Stimulated activated CD4-positive, alpha-beta T cell treated with anti-CD3 and anti-CD28 coated beads, TNF-alpha, amount 100 ng/mL, for 24 hours (primary cell): ENCODE measurements at places on chromosomes 3 and 15.
A peak's percentile ranks its signal among the peaks of the same experiment; 100 is the strongest.

GRCh38 chr3:71581457-71582035 lies 2.0 kb downstream of the FOXP1 start:
- peak; percentile 7 for DNase-seq

GRCh38 chr3:114624047-114624445 lies 330.2 kb downstream of the TIGIT start:
- DNase-seq = no peak

DNA sequence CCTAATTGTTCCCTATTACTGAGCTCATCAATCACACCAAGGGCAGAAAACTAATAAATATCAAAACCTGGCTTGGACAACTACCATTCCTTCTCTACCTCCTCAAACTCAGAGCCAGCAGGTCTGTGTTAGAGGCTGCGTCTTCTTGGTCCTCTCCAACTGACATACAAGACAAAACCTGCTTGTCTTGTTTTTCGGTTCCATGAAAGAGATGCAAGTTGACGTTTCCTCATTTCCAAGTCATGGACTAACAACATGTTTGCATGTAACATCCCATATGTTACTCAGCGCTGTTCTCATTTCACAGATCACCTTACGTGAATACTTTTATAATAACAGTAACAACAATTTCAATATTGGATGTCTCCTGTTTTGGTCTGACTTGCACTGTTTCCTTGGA lies 110.9 kb downstream of the LMLN start:
- DNase-seq = no peak

- no peak for DNase-seq
Observed at GRCh38 chr3:94070341-94070911, 7.6 kb downstream of the NSUN3 start.

DNA sequence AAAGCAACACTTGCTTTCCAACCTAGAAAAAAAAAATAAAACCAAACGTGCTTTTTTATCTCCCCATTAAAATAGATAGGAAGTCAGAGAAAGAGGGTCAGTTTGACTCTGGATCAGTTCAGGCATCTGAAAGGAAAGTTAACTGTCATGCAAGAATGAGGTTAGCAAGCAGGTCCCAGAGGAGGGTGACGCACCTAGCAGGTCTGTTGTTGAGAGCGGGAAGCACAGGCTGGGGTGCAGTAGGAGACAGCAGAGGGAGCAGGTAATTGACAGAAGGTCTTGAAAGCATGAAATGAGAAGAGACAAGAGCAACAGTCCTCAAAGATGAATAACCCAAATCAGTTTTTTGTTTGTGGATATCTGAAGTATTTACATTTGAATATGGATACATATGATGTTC lies 82.5 kb downstream of the ANO10 start:
- DNase-seq = no peak
